HT-29 (cell line): ENCODE measurements at places on chromosomes 11 and 22. TPM values are rescaled to one million over a fixed set of nuclear protein-coding genes. Genes with fewer than 3 reads are reported as not detected.

OR52A1 gene
- not detected in 2 replicates for total RNA-seq

NRGN gene
- 9.9 and 12.4 TPM in 2 replicates for total RNA-seq

- no peak for DNase-seq
Observed at GRCh38 chr11:77316733-77317342, 15.4 kb upstream of the GDPD4 start.

CYTH4 gene
- total RNA-seq: not detected in 2 replicates

CSF2RB gene
- total RNA-seq: not detected in 2 replicates

DNA sequence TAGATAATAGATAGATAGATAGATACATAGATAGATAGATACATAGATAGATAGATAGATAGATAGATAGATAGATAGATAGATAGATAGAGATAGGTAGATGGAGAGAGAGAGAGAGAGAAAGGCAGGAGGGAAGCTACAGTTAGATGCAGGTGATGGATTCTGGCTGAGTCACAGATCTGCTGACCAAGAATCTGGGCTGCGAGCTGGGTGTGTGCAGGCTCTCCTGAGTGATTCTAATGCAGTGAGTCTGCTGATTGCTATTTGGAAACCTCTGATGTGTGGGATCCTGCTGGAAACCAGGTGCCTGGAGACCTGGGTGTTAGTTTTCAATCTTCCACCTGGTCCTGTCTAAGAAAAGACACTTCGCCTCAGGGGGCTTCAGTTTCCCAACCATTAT, 1441.8 kb downstream of the TBC1D22A start:
- DNase-seq: no peak

OR6Q1 gene
- not detected in 2 replicates for total RNA-seq

DNA sequence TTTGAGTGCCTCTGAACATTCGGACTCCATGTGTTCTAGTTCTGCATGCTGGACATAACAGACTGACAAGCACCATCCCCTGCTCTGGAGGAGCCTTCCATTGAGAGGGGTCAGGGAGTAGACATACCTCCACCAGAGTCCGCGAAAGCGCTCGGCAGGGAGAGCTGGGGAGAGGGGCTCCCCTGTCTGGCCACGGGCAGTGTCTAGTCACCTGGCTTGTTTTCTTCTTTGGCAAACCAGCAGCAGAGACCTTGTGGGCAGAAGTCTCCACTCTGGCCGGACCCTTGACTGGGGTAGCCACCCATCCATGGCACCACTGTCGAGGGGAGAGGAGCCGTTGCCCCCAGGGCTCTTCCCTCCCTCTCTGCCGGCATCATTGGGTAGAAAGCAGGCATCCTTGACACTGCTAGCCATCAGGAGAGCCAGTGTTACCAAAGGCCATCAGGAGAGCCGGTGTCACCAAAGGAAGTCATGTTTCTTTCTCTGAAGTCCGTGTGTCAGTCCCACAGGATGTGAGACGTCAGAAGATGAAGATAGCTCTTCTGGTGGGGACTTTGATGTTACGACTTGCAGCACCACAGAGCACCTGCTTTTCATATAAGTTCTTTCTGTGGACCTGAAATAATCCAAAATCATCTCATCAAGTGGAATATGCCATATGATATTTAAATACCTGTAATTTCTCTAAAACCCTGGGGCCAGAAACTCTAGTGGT, 305.6 kb downstream of the TBC1D22A start:
- no peak for DNase-seq
